ENCODE measurements at places on chromosomes 2 and 18. TPM values are rescaled to one million over a fixed set of nuclear protein-coding genes. Genes with fewer than 3 reads are reported as not detected.

Gene AFG3L2
- 42.6 TPM for total RNA-seq

Gene TEKT4
- not detected for total RNA-seq

Gene MTA3
- 25.8 TPM for total RNA-seq

Gene KCNG2
- 0.43 TPM for total RNA-seq

Gene TXNDC2
- not detected for total RNA-seq

Gene FSHR
- total RNA-seq = not detected

Gene STAT4
- 0.22 TPM for total RNA-seq

Gene RND3
- total RNA-seq = 14.9 TPM

Gene DSC2
- 0.09 TPM for total RNA-seq
